Cardiac muscle cell (in vitro differentiated cells and primary cell): ENCODE measurements at places on chromosomes 12 and 14. TPM values are rescaled to one million over a fixed set of nuclear protein-coding genes. Genes with fewer than 3 reads are reported as not detected.

Gene STXBP6
- 3.2 and 6.4 TPM in 2 replicates for total RNA-seq

GRCh38 chr14:60327447-60328331 is 78.7 kb downstream of the PPM1A start:
- no peaks in the 10 kb centered on the region for H3K36me3 ChIP-seq
- H3K4me3 ChIP-seq: peak overlapping the region; percentile 18
- no peaks in the 10 kb centered on the region for H3K4me1 ChIP-seq
- peak; percentile 17 for DNase-seq
- H3K27ac ChIP-seq: no peak overlapping the region
- H3K27me3 ChIP-seq: peaks cover 7% of the 10 kb centered on the region

DNA sequence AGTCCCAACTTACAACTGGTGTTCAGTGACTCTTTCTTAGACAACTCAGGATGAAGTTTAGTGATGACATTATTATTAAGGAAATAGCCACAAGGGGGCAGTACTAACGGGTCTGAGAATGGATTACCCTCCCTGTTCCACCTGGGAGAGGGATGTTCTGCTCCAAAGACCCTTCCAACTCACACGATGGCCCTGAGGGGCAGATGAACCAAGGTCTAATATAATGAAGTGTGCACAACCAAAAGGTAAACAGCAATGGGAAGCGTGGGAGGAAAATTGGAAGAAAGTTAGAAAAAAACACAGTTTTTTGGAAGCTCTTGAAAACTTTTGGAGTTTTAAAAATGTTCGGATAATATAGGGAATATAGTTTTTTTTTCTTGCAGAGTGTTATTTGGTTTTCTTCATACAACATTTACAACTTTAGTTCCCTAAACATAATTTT is 24.0 kb downstream of the FGF6 start:
- H3K4me3 ChIP-seq: no peak overlapping the region
- no peak overlapping the region for H3K27ac ChIP-seq
- no peaks in the 10 kb centered on the region for H3K36me3 ChIP-seq

DNA sequence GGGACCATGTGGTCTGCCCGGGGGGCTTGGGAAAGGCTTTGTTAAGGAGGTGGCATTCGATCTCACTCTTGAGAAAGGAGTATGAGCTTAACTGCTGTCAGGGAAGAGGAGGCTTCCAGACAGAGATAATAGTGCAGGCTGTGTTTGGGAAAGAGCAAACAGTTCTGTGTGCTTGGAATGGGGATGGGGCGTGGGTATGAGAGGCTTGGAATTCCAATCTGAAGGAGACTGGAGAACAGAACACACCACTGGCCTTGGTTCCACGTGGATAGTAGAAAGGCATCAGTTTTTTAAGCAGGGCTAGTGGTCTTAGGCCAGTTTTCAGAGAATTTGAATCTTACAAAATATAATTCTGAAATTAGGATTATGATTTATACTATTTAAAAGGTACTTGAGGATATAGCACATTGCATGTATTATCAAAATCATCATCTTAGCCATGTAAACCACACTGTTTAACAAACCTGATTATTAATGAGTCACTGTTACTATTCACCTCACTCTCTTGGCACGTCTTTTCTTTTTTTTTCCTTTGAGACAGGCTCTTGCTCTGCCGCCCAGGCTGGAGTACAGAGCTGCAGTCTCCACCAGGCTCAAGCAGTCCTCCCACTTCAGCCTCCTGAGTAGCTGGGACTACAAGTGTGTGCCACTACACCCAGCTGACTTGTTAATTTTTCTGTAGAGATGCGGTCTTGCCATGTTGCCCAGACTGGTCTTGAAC is 38.5 kb upstream of the KCNK13 start:
- H3K4me1 ChIP-seq: peaks cover 11% of the 10 kb centered on the region
- H3K36me3 ChIP-seq: peaks cover 8% of the 10 kb centered on the region
- H3K27me3 ChIP-seq: no peaks in the 10 kb centered on the region
- no peak overlapping the region for H3K27ac ChIP-seq
- peak; percentile 35 for DNase-seq

Gene AHSA1
- total RNA-seq: 193 and 209 TPM in 2 replicates

Gene BBOF1
- 5.0 and 7.6 TPM in 2 replicates for total RNA-seq

DNA sequence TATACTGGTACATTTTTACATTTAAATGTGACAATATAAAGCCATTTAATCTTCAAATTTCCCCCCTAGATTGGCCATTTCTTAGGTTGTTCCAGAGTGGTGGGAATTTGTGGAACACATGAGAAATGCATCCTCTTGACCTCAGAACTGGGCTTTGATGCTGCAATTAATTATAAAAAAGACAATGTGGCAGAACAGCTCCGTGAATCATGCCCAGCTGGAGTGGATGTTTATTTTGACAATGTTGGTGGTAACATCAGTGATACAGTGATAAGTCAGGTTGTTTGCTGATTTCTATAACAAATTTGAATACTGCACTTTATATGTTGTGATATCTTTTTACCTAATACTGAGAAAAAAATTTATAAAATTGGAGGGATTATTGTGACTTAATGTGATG is 7.6 kb upstream of the ZNF410 start:
- no peak overlapping the region for H3K4me3 ChIP-seq
- no peaks in the 10 kb centered on the region for H3K4me1 ChIP-seq
- no peak overlapping the region for H3K27ac ChIP-seq
- DNase-seq: no peak
- no peaks in the 10 kb centered on the region for H3K27me3 ChIP-seq
- H3K36me3 ChIP-seq: peaks cover 6% of the 10 kb centered on the region
